ENCODE measurements at places on chromosomes 13 and 19. TPM values are rescaled to one million over a fixed set of nuclear protein-coding genes. Genes with fewer than 3 reads are reported as not detected.

- no peak for DNase-seq
These were observed 149.8 kb downstream of the ZIC5 start for GRCh38 chr13:99821741-99822140.

DNA sequence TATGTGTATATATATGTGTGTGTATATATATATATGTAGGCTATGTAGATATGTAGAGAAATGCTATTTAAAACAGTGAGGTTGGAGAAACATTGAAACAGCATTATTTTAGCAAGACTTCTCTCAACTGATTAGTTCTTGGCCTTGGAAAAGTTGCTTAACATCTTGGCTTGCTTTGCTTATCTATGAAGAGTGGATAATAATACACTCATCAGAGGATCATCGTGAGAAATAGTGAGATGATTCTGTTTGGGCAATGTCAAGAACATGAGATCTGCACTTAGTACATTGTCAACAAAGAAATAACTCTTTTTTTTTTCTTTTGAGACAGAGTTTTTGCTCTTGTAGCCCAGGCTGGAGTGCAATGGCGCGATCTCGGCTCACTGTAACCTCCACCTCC lies 128.3 kb downstream of the KLF5 start:
- no peak for DNase-seq

Gene ZNF556
- 1.1 TPM for total RNA-seq

DNA sequence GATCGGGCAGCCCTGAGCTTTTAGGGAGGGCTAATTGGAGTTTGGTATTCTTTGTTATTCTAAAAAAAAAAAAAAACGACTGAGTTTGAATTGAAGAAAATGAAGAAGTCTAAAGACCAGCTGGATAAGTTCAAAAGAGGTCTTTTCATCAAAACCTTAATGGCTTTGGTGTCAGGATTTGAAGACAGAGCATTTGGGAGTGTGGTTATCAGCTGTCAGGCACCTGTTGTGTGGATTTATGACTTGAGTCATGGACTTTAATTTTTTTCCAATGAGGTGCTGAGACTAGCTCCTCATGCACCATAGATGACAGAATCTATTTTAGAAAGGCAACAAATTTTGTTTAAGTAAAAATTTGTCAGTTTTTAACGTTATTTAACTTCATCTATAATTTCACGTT lies 72.5 kb downstream of the FREM2 start:
- no peak for DNase-seq

DNA sequence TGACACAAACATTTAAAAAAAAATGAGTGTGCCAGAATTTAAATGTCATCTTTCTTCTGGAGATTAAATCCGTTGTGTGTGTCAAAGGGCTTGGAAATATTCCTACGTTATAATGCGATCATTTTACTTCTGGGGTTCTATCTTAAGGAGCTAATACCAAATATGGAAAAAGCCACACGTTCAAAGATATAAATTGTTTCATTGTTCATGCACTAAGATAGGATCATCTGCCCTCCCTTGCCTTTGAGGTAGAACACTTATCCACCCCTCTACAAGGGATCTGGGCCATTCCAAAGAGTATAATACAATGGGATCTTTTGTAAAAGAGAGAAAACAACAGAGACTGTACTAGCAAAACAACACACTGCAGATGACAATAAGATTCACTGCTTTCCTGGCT lies 64.9 kb downstream of the ANKRD10 start:
- no peak for DNase-seq

- no peak for DNase-seq
These were observed 19.9 kb downstream of the MEGF8 start for GRCh38 chr19:42345191-42345812.

Gene C13orf46
- 6.9 TPM for total RNA-seq

GRCh38 chr19:10334588-10335351 lies 1.4 kb upstream of the RAVER1 start:
- DNase-seq: peak; percentile 82

Gene THSD1
- 21.6 TPM for total RNA-seq

Gene ZNF813
- total RNA-seq: 11.0 TPM

DNA sequence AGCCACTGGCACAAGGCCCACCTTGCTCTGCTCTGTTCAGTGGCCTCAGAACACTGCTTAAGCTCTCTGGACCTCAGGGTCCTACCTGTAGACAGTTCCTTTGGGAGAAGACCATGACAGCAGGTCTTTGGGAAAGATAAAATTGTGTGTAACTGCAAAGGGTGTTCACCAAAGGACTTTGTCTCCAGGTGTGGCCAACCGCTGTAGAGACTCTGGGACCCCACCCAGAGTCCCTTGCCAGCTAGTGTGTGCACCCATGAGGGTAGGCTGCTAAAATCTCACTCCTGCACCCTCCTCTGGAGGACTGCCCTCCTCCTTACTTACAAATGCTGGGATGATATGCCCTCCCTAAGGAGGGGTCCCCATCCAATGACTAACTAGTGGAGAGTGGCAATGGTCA lies 211.2 kb downstream of the TSHZ3 start:
- DNase-seq: no peak

- no peak for DNase-seq
These were observed 24.6 kb downstream of the NOSIP start for GRCh38 chr19:49555600-49556411.

DNA sequence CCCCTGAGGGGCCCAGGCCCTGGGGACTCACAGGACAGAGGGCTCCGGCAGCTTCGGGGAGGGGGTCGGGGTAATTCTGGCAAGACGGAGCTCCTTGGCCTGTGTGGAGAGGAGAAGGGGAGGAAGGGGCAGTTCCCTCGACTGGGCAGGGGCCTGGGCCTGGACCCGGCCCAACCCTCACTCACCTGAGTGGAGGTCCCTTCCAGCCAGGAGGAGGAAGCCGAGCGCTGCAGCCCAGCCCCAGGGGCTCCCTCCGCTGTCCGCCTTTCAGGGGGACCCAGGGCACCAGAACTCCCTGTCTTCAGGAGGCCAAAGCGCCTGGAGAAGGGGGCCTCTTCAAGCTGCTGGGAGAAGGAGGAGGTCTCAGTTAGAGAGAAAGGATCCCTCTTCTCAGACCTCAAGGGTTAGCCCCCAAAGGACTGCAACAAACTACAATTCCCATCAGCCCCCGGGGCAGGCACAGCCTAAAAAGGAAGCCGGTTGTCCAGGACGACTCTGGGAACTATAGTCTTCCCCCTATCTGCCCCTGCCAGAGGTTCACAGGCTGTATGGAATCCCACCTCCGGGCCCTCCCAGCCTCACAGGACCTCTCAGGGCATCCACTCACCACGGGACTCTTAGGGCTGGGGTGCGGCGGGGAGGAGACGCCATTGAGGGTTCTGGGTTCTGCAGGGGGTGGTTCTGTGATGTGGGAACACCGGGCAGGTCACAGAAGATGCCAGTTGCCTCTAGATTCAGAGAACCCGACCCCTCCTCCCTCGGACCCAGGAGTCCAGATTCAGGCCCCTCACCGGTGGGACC lies 19.8 kb downstream of the EPS8L1 start:
- no peak for DNase-seq

GRCh38 chr13:21058361-21058760 lies 3.0 kb downstream of the LATS2 start:
- no peak for DNase-seq

GRCh38 chr19:53172889-53173288 lies 14.0 kb upstream of the ZNF347 start:
- DNase-seq: no peak

DNA sequence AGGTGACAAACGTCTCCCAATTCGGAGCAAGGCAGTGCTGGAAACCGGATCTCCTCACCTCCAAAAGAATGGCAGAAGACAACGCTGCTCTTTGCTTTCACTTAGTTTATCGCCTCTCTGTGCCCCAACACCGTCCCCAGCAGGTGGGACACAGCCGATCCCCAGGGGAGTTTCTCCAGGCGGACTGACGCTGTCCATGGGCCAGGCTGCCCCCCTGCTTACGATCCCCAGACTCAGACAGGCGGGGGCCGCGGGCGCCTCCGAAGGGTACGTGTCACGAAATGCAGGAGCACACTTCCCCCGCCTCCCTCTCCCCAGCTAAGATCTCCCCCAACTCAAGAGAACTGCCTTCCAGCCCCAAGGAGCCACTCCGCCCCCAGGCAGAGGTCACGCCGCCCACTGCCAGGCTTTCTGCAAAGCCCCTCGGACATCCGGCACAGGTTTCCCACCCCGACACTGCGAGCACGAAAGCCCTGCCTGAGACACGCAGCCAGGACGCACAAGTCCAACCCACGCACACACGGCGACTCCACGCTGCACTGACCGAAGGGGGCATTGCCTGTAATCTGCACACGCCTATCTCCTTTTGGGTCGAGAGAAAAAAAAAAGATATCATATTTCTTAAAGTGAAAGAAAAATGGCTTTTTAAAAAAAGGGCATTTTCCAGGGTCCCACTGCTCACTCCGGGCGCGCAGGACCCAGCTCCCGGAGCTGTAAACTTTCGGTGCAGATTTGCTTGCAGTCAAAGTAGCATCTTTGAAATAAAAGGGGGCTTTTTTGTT lies 2.0 kb downstream of the SPRY2 start:
- DNase-seq: peak; percentile 57

DNA sequence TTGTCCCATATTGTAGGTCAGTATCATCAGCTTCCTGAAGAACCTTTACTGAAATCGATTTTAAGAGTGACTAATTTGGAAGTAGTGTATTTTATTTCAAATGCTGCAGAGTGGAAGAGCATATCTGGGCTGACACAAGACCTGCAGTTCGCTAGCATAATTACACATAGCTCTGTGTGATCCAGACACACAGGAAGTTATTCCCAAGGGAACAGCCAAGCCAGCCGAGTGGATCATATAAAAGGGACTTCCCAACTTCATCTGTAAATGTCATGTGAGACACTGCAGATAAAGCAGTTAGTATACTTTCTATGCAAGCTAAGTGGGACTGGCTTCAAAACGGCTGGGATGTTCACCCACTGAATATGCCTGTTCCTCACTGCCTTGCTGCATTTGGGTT lies 760.4 kb downstream of the SLITRK1 start:
- DNase-seq: no peak

GRCh38 chr13:80705371-80706163 lies 364.6 kb upstream of the SPRY2 start:
- DNase-seq: no peak

GRCh38 chr13:112227031-112227430 lies 149.1 kb upstream of the SPACA7 start:
- no peak for DNase-seq

Gene ZNF497
- total RNA-seq: 2.4 TPM

DNA sequence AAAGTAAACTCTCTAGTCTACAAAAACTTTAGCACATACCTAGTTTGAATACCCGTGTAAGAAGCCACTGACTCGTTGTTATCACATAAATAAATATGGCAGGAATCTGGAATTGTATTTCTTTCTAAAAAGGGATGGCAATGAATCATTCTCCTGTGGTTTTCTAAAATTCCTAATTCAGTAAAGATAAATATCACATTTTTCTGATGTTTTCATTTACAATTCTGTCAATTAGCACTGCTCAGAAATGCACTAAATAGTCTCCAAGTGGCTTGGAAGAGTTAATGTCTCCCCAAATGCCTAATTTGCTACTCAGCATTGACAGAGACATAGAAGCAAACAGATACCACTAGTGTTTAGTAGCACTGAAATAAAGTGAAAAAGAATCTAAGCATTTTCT lies 547.7 kb upstream of the SLITRK1 start:
- no peak for DNase-seq

Gene ZNF333
- total RNA-seq: 30.1 TPM

- peak; percentile 65 for DNase-seq
These were observed 33.6 kb upstream of the EPHX3 start for GRCh38 chr19:15265850-15266248.

Gene SMIM24
- not detected for total RNA-seq

DNA sequence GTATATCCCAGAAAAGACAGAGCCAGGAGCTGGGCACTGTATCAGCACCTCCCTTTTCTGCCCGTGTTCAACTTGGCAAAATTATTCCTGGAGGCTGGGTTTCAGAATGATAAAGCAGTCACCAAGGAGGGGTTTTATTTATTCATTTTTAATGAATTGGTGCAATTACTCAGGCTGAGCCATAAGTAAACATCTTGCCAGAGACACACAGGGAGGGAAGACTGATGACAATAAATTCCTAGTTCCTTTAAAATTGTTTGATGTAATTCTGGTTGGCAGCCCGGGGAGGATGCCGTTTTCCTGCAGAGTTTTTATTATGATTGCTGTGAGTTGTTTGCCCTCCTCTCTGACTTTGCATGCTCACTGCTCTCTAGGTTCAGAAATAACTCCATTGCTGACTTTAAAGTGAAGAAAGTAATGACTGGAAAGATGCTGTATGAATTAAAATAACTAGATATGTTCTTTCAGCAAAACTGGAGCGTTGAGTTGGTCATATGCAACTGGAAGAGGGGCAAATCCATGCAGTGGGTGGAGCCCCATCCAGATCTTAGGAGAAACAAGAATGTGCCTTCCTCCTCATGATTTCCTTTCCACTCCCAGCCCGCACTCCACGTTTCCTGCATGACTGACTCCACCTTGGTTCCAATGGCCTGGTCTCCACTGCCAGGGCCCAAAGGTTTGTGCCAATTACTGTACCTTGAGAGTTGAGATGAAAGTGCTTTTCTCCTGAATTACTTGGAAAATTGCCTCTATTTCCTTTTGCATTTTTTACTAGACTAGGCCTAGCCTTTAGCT lies 182.1 kb downstream of the RFC3 start:
- no peak for DNase-seq

GRCh38 chr19:49930483-49931011 lies 1.2 kb upstream of the NUP62 start:
- no peak for DNase-seq

DNA sequence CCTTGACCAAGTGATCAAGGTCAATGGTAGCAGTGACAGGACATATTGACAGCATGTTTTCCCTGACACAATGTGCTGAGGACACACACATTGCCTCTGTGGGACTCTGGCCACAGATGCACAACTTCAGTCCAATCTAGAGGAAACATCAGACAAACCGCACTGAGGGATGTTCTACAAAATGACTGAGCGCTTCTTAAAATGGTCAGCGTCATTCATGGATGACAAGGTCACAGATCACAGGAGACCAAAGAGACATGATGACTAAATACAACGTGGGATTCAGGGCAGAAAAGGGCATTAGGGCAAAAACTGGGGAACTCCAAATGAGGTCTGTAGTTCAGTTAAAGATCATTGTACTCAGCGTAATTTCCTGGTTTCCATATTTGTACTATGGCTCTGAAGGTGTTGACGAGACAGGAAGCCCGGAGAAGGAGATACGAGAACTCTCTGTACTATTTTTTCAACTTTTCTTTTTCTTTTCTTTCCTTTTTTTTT lies 20.6 kb downstream of the PBX4 start:
- no peak for DNase-seq

DNA sequence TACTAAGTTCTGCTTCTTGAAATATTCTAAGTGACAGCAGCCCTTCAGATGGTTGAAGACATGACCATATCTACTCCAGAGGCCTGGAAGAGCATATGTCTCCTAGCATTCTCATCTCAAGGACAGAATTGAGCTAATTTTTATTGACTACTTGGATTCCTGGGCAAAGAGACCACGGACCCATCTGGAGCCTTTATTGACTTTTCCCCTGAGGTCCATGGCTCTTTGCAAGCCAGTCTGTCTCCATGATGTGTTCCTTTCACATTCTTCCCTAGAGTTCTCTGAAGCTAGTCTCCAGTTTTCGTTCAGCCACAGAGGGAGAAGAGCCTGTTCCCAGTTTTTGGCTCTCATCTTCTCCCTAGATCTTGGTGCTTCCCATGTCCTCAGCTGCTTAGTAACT lies 202.7 kb downstream of the PCCA start:
- DNase-seq: no peak

- DNase-seq: no peak
These were observed 1.1 kb downstream of the SYDE1 start for GRCh38 chr19:15108145-15108844.

GRCh38 chr19:48442116-48443035 lies 3.4 kb upstream of the GRWD1 start:
- DNase-seq: no peak

Gene ZNF350
- total RNA-seq: 8.3 TPM
